ENCODE measurements at places on chromosomes 16 and 17. TPM values are rescaled to one million over a fixed set of nuclear protein-coding genes. Genes with fewer than 3 reads are reported as not detected.
A peak's percentile ranks its signal among the peaks of the same experiment; 100 is the strongest.

GRCh38 chr16:4944333-4945281 is 7.7 kb upstream of the PPL start:
- H3K4me3 ChIP-seq: no peak overlapping the region
- H3K27me3 ChIP-seq: no peaks in the 10 kb centered on the region
- peak; percentile 96 for DNase-seq
- no peaks in the 10 kb centered on the region for H3K36me3 ChIP-seq
- peak overlapping the region; percentile 88 for H3K27ac ChIP-seq
- peaks cover 53% of the 10 kb centered on the region for H3K4me1 ChIP-seq

The DCAF7 gene
- 22.4 TPM for total RNA-seq

GRCh38 chr17:65537343-65537844 is 24.1 kb downstream of the AXIN2 start:
- peaks cover 82% of the 10 kb centered on the region for H3K36me3 ChIP-seq
- H3K4me1 ChIP-seq: peaks cover 6% of the 10 kb centered on the region
- no peak overlapping the region for H3K4me3 ChIP-seq
- no peaks in the 10 kb centered on the region for H3K27me3 ChIP-seq
- H3K27ac ChIP-seq: no peak overlapping the region
- DNase-seq: no peak

- no peaks in the 10 kb centered on the region for H3K27me3 ChIP-seq
- DNase-seq: no peak
- H3K4me3 ChIP-seq: no peak overlapping the region
- H3K36me3 ChIP-seq: peaks cover 16% of the 10 kb centered on the region
- no peaks in the 10 kb centered on the region for H3K4me1 ChIP-seq
- no peak overlapping the region for H3K27ac ChIP-seq
Measured at GRCh38 chr16:49632086-49632794, 223.7 kb downstream of the ZNF423 start.

- no peak overlapping the region for H3K27ac ChIP-seq
- no peak overlapping the region for H3K4me3 ChIP-seq
- H3K27me3 ChIP-seq: no peaks in the 10 kb centered on the region
Measured at GRCh38 chr17:18117982-18118975, 9.7 kb downstream of the MYO15A start.

DNA sequence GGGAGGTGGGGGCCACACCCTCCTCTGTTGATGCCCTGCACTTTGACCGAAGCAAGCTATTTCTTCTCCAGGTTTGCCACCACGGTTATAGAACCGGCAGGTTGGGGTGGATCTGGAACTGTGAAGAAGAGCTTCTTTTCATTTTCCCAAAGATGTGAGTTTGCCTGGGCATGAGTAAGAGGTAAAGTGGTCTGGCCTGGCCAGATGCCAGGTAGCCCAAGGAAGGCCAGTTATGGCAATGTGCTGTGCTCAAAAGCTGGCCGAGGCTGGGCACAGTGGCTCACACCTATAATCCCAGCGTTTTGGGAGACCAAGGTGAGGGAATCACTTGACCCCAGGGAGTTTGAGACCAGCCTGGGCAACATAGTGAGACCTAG is 18.7 kb downstream of the ATP6V0D1 start:
- H3K27me3 ChIP-seq: no peaks in the 10 kb centered on the region
- H3K36me3 ChIP-seq: no peaks in the 10 kb centered on the region
- H3K4me3 ChIP-seq: no peak overlapping the region
- peak overlapping the region; percentile 85 for H3K27ac ChIP-seq
- no peak for DNase-seq

DNA sequence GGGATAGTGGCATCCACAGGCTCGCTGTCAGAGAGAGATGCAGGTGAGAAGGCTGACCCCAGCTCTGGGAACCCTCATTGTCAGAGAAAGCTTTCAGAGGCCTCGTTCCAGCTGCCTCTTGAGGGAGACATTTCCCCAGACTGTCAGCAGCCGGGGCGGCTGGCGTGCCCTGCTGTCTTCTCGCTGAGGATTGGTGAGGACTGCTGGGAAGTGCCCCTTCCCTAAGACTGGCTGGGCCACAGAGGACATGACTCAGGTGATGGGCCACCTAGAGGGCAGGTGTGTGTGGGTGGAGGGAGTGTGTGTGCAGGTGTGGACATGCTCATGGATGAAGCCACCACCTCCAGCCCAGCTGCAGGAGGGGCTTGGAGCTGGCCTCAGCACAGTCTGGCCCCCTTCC is 25.3 kb downstream of the SPACA3 start:
- peaks cover 4% of the 10 kb centered on the region for H3K27me3 ChIP-seq
- H3K36me3 ChIP-seq: no peaks in the 10 kb centered on the region
- no peaks in the 10 kb centered on the region for H3K4me1 ChIP-seq
- H3K4me3 ChIP-seq: no peak overlapping the region
- no peak overlapping the region for H3K27ac ChIP-seq

DNA sequence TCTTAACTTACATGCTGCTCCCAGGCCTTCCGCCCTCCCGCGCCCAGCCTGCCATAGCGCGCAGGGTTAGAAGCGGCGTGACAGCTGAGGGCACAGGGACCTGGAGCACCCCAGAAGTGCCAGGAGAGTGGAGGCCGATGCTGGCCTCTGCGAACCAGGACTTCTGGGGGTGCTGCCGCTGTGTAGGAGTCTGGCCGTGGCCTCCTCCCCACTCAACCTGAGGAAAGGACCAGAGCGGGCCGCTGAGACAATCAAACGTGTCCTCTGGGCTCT is 1.9 kb upstream of the TMEM204 start:
- H3K4me3 ChIP-seq: peak overlapping the region; percentile 58
- peak overlapping the region; percentile 91 for H3K27ac ChIP-seq
- no peak for DNase-seq

- H3K36me3 ChIP-seq: no peaks in the 10 kb centered on the region
- DNase-seq: peak; percentile 78
- H3K27me3 ChIP-seq: no peaks in the 10 kb centered on the region
Measured at GRCh38 chr17:63929860-63930766, 2.0 kb downstream of the CD79B start.

GRCh38 chr17:146983-147761 is 9.8 kb downstream of the SCGB1C2 start:
- no peak overlapping the region for H3K27ac ChIP-seq
- H3K36me3 ChIP-seq: no peaks in the 10 kb centered on the region
- peak; percentile 56 for DNase-seq
- peaks cover 5% of the 10 kb centered on the region for H3K4me1 ChIP-seq

GRCh38 chr17:19915245-19915978 is 47.7 kb upstream of the ULK2 start:
- no peak for DNase-seq
- no peaks in the 10 kb centered on the region for H3K27me3 ChIP-seq
- H3K27ac ChIP-seq: no peak overlapping the region
- no peak overlapping the region for H3K4me3 ChIP-seq
- peaks cover 82% of the 10 kb centered on the region for H3K36me3 ChIP-seq

The CX3CL1 gene
- 12.8 TPM for total RNA-seq

DNA sequence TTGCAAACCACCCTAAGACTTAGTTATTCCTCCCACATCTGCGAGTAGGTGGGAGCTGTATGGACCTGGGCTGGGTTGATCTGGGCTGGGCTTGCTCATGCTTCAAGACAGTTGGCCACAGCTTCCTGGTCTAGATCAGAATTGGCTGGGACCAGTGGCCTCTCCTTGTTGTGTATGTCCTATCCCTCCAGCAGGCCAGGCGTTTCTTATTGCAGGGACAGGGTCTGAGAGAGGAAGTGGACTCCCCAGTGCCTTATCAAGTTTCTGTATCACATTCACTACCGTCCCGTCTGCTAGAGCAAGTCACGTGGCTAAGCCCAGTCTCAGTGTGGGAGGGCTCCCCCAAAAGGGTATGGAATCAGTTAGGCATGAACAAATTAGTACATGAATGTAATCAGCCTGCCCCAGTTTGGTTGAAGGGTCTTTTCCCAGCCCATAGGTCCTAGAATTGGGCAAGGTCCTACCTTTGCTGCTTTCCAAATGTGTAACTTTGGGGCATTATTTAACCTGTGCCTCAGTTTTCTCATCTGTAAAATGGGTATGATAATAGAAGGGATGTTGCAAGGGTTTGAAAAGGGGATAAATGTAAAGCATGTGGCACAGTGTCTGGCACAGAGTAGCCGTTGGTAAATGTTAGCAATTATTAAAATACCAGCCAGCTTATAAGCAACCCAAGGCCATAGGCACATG is 36.0 kb downstream of the NKD1 start:
- peaks cover 24% of the 10 kb centered on the region for H3K4me1 ChIP-seq
- no peak overlapping the region for H3K27ac ChIP-seq
- no peaks in the 10 kb centered on the region for H3K36me3 ChIP-seq
- DNase-seq: no peak
- H3K4me3 ChIP-seq: no peak overlapping the region

The ERN1 gene
- 21.2 TPM for total RNA-seq

DNA sequence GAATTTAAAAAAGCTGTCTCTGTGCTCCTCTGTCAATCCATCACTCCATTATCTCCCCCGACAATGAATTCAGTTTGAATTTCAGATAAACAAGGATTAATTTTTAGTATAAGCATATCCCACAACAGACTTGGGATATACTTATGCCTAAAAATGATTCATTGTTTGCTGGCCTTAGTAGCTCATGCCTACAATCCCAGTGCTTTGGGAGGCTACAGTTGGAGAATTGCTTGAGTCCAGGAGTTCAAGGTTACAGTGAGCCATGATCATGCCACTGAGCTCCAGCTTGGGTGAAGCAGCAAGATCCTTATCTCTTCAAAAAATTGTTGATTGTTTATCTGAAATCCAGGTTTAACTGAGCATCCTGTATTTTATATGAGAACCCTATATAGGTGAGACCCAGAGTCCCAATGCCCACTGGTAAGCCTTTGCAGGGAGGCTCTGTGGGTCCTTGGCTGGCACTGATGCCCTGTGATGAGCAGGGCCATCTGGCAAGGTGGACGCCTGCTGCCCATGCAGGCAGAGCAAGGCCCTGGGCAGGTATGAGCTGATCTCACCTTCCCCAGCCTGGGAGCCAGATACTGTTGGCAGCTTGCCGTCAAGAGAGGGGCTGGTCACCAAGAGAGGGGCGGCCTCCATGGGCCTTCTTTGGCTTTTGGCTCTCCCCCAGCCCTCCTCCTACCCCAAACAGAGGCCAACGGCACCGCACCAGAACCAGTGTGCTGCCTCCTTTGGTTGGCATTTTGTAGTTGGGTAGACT is 158.7 kb downstream of the SEC14L1 start:
- H3K27me3 ChIP-seq: no peaks in the 10 kb centered on the region
- peaks cover 6% of the 10 kb centered on the region for H3K4me1 ChIP-seq
- no peak for DNase-seq
- no peak overlapping the region for H3K27ac ChIP-seq
- no peak overlapping the region for H3K4me3 ChIP-seq

DNA sequence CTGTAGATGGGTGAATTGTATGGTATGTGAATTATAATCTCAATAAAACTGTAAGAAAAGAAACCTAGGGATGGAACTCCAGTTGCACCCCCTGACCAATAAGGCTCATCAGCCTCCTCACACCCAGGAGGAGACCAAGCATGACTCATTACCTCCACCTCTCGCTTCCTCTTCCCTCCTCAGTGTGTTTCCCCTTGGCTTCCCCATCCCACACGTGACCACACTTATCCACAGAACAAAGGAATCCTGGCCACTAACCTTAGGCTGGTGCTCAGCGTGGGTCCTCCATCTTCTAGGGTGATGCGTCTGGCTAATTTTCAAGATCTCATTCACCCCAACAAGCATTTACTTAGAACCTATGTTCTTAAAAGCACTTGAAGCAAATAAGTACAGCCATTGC is 36.2 kb upstream of the MAP3K14 start:
- H3K4me3 ChIP-seq: no peak overlapping the region
- peak; percentile 26 for DNase-seq
- no peak overlapping the region for H3K27ac ChIP-seq
- no peaks in the 10 kb centered on the region for H3K27me3 ChIP-seq
- H3K4me1 ChIP-seq: no peaks in the 10 kb centered on the region

DNA sequence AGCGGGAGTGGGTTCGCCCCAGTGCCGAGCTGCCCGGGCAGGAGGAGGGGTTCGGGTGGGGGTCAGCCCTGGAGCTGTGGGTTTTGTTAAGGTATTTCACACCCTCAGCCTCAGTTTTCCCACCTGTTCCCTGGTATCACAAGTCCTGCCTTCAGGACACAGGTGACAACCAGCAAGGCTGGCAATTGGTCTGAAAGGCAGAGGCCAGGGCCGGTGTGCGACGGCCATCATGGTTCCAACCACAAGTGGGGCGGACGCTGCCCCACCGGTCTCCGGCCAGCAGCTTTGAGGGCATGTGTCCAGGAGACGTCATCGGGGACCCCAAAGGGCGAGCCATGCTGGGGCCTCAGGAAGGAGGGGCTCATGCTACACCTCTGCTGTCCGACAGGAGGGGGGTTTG is 10.8 kb downstream of the ZNF469 start:
- H3K27ac ChIP-seq: no peak overlapping the region
- no peak overlapping the region for H3K4me3 ChIP-seq
- H3K27me3 ChIP-seq: peaks cover 24% of the 10 kb centered on the region
- DNase-seq: no peak
- peaks cover 9% of the 10 kb centered on the region for H3K4me1 ChIP-seq

DNA sequence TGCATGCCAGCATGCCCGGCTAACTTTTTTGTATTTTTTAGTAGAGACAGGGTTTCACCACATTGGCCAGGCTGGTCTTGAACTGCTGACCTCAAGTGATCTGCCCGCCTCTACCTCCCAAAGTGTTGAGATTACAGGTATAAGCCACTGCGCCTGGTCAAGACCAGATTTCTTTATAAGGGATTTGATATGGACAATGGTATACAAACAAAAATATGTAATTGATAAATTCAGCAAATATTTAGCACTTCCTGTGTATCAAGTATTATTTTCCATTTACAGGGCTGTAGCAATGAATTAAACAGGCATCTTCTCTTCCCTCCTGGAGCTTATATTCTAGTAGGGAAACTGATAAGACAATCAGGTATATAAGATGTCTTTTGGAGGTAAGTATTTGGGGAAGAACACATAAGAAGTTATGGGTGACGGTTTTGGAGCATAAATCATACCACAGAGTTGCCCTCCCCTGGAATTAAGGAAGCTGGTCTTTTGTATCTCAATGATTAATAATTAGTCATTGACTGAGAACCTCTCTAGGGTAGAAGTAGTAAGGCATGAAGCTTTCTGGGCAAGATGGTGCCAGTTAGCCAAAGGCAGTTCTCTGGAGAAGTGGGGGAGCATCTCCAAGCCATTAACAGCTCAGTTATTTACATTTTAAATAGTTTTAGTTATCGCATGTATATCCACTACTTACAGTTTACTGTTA is 35.8 kb downstream of the TANC2 start:
- H3K27me3 ChIP-seq: no peaks in the 10 kb centered on the region
- H3K4me1 ChIP-seq: no peaks in the 10 kb centered on the region
- no peak for DNase-seq
- no peak overlapping the region for H3K4me3 ChIP-seq
- H3K36me3 ChIP-seq: no peaks in the 10 kb centered on the region

DNA sequence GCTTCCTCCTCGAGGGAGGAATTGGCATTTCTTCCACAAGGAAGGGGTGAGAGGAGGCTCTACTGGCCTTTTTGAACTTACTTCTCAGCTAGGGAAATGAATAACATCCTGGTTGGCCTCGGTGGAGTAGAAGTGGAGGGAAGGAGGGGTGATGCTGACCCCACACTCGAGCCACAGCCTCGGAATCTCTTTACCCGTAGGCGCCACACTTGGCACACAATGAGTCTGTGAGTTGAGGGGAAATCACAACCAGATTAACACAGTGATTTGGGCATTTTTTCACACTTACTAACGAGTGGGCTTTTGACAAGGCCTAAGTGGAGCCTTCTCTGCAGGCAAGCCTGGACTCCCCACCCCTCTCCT is 47.3 kb upstream of the TBX2 start:
- H3K4me1 ChIP-seq: no peaks in the 10 kb centered on the region
- H3K27me3 ChIP-seq: no peaks in the 10 kb centered on the region
- H3K36me3 ChIP-seq: no peaks in the 10 kb centered on the region
- H3K4me3 ChIP-seq: no peak overlapping the region

GRCh38 chr16:20383106-20384029 is 21.2 kb downstream of the PDILT start:
- peaks cover 5% of the 10 kb centered on the region for H3K4me1 ChIP-seq
- H3K27me3 ChIP-seq: peaks cover 12% of the 10 kb centered on the region
- no peak overlapping the region for H3K27ac ChIP-seq
- no peak overlapping the region for H3K4me3 ChIP-seq
- no peaks in the 10 kb centered on the region for H3K36me3 ChIP-seq

Data from suprapubic skin (tissue), 4 donors.